ENCODE measurements at places on chromosomes 6 and 20.

DNA sequence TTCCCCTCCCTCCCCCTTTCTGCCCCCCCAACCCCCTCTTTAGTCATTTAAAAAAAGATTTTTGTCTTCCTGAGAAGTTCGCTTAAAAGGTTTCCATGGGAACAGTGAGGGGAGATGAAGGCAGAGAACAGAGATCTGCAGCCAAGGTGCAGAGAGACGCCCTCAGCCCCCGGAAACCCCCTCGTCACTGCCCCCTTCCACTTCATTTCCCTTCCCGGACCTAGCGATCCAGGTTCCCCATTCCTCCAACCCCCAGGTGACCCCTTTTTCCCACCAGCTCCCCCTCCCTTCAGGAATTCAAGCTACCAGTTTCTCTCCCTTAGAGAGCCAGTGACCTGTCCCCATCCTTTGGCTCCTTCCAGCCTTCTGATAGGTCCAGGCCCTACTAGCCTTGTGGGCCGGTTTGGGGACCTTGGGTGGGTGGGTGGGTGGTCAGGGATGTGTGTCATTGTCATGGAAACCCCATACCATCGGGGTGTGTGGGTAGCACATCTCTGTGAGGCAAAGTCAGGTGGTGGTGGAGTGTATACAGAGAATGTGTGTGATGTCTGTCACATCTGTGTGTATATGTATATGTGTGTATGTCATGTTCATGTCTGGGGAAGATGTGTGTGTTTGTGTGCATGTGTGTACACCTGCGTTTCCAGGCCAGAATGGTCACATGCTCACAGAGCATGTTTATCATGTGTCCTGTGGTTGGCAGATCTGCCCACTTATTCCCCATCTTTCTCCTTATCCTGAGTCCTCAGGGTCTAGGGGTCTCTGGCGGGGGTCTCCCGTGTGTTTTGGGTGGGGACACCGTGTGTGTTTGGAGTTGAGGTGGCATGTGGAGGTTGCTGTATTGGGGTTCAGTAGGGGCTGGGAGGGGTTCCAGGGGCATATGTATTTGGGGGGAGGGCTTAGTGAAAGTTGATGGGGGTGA, 7.0 kb downstream of the SYNGAP1 start:
- DNase-seq = no peak

DNA sequence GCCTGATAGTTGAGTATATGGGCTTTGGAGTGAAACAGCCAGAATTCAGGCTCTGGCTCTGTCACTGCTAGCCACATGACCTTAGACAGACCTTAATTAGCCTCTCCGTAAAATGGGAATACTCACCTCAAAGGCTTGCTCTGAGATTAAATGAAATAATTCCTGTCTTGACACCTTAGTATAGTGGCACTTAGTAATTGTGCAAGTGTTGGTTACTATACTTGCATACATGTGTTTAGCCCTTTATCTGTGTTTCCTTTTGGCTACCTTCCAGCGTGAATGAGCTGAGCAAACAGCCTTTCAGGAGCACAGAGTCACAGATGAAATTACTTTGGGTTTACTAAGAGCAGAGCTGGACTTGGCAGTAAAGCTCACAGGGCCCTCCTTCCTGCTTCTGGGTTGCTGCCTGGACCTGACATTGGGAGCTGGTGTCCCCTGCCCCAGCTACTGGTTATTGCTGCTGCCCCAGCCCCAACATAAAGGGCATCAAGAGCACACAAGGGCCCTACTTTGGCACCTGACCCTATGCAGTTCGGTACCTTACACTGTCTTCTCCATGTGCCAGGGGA, 32.8 kb downstream of the CD164 start:
- DNase-seq = no peak

- DNase-seq = no peak
These were observed 79.0 kb downstream of the DNAAF9 start for GRCh38 chr20:3328501-3328900.

GRCh38 chr6:19836799-19837510, at the start of gene ID4:
Gene ID4, plus strand, starts transcription at chr6:19837370. Its CDS starts 385 bp downstream, at chr6:19837755.
- DNase-seq = peak; percentile 96

DNA sequence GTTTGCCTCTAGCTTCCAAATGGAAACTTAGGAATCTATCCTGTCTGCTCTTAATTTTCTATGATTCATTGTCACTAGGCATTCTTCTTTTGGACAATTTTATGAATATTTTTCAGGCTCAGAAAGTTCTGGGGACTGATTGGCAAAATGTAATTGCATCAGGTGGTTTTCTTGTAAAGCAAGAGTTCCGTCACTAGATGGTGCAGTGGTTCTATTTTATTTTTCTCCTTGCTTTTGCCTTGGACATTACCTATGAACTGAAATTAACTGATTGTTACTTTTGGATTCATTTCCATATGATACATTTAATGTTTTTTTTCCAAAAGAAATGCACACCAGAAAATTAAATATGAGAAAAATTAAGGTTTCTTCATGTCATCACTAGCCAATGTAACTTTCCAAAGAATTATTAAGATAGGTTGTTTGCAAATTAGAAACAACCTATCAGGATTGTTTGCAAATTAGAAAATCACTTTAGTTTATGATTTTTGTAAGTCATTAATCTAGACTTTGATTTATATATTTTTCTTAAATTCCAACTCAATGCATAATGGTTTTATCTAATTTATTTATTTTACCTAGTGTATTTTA, 48.0 kb downstream of the TMEM170B start:
- DNase-seq = no peak

GRCh38 chr6:157665180-157665579, 157.9 kb upstream of the SNX9 start:
- no peak for DNase-seq

GRCh38 chr6:134878136-134878535, 71.8 kb downstream of the ALDH8A1 start:
- DNase-seq = no peak

DNA sequence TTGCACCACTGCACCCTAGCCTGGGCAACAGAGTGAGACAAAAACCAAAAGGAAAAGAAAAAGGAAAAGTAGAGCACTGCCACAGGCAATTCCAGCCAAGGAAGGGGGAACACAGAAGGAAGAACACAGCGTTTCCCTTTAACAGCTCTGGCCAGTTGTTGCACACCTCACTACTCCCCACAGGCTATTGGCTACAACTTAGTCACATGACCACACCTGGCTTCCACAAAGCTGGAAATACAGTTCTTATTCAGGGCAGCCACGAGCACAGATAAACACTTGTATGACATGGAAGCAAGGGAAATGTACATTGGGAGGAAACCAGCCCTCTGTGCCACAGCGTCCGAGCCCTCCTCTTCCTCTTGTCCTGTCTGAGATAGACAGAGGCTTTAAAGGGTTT, 249.0 kb upstream of the JARID2 start:
- DNase-seq = no peak

DNA sequence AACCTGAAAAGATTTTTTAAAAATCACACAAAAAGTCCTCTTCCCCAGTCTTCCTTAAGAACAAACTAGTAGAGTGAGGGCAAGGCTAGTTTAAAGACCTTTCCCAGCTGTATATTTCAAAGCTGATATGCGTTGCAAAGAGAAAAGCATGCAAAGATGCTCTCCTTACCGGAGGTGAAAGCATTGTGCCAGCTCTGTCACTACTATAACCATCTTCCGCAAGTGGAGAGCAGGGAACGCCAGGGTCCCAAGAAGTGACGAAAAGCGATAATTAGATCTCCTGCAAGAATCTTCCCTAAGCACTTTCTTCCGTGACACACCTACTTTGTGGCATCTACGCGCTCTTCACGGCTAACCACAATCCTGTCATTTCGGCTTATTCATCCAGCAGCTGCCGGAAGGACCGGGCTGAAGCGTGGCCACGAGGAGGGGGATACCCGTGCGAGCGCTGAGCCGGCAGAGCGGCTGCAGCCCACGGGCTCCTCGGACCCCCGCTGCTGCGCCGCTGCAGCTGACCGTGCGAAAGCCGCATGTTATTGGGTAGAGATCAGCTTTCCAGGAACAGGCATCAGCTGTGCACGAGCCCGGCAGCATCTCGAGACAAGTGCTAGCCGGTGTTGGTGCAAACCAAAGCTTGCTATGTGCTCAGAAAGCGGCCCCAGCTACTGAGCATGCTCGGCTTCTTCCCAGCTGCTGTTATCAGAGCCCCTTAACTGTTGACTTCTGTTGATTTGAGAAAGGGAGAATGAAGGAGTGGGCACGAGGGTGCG, 57.2 kb upstream of the ARHGAP18 start:
- DNase-seq = peak; percentile 76

GRCh38 chr6:26275663-26276062, 89.3 kb upstream of the BTN3A2 start:
- no peak for DNase-seq

GRCh38 chr6:34114695-34115402, 31.0 kb downstream of the GRM4 start:
- DNase-seq = no peak
